ENCODE measurements at places on chromosomes 3 and 15.
A peak's percentile ranks its signal among the peaks of the same experiment; 100 is the strongest.

DNA sequence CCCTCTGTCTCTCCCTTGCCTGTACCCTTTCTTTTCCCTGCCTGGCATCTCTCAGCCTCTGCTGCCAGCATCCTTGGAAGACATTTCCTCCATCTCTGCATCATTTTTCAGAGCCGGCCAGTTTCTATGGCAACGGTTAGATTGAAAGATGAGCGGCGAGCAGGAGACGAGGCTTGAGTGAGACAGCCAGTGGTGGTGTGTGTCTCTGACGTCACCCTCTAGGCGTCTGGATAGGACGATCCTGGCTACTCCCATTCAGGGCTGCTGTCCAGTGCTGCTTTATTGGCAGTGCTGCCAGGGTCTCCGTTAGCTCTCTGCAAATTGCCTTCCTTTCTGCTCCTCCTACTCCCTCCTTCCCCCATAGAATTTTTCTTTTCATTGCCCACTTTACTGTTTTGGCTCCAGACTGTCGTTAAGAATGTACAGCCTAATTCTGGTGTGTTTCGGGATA lies 57.9 kb downstream of the TRAK1 start:
- DNase-seq, result no peak

DNA sequence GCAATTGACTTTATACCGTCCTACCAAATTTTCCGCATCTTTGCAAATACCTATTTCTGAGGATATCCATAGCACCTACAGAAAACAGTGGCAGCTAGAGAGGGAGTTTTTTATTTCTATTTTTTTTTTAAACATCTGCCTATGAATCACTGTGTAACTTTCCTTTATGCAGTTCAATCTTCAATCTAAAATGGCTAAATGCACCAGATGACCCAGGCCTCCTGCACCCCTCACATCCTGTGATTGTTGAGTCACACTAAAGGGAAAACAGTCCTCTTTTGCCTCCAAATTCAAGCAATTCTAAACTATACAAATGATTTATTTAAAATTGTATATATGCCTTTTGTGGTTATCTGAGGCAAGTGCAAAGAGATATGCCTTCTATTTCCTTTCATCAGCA lies 20.1 kb upstream of the BCL6 start:
- DNase-seq, result no peak

GRCh38 chr15:74243431-74243830 lies 7.3 kb downstream of the CCDC33 start:
- no peak for DNase-seq

DNA sequence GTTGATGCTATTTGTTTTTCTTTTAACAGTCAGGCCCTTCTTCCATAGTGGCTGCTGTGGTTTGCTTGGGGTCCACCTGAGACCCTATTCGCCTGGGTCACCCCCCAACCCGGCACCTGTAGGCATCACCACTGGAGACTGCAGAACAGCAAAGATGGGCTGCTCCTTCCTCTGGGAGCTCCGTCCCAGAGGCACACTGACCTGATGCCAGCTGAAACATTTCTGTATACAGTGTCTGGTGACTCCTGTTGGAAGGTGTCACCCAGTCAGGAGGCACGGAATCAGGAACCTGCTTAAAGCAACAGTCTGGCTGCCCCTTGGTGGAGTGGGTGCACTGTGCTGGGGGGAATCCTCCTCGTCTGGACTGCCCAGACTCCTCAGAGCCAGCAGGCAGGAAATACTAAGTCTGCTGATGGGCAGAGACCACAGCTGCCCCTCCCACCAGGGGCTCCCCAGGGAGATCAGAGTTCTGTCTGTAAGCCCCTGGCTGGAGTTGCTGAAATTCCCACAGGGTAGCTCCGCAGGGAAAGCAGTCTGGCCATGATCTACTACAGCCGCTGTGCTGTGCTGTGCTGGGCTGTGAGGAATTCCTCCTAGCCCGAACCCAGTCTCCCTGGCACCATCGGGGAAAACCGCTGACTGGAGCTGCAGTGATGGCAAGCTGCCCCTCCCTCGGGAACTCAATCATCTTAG lies 248.2 kb downstream of the TBC1D5 start:
- DNase-seq, result no peak

DNA sequence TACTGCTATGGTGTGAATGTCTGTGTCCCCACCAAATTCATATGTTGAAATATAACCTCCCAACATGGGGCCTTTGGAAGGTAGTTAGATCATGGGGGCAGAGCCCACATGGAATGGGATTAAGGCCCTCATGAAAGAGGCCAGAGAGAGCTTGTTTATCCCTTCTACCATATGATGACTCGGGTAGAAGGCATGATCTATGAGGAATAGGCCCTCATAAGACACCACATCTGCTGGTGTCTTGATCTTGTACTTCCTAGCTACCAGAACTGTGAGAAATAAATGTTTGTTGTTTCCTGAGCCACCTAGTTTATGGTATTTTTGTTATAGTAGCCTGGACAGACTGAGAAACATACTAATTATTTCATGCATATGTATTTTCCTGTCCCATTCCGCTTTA lies 51.9 kb downstream of the WWTR1 start:
- DNase-seq, result no peak

- DNase-seq, result no peak
These were observed 130.9 kb downstream of the IL1RAP start for GRCh38 chr3:190644766-190645165.

GRCh38 chr15:40328176-40328575 lies 4.7 kb downstream of the INAFM2 start:
- DNase-seq, result no peak

- no peak for DNase-seq
These were observed 217.8 kb downstream of the SHQ1 start for GRCh38 chr3:72630327-72630968.

GRCh38 chr3:71064291-71064955 lies 519.1 kb downstream of the FOXP1 start:
- peak; percentile 67 for DNase-seq

DNA sequence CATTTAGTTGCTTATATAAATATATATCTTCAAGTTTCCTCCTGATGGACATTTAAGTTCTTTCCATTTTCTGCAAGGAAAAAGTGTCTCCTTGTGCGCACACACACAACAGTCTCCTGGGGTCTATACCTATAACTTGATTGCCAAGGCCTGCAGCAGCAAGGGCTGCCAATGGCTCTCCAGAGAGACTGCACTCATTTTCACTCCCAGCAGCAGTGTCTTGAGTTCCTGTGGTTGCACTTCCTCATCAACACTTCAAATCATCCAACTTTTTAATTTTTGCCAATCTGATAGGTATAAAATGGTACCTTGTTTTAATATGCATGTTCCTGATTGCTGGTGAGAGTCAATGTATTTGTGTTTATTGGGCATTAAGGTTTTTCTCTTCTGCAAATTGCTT lies 23.1 kb downstream of the TNFAIP8L3 start:
- no peak for DNase-seq

- no peak for DNase-seq
These were observed 76.1 kb downstream of the TOP2B start for GRCh38 chr3:25588441-25589103.

- DNase-seq, result no peak
These were observed 73.0 kb downstream of the FOXP1 start for GRCh38 chr3:71510510-71510909.

DNA sequence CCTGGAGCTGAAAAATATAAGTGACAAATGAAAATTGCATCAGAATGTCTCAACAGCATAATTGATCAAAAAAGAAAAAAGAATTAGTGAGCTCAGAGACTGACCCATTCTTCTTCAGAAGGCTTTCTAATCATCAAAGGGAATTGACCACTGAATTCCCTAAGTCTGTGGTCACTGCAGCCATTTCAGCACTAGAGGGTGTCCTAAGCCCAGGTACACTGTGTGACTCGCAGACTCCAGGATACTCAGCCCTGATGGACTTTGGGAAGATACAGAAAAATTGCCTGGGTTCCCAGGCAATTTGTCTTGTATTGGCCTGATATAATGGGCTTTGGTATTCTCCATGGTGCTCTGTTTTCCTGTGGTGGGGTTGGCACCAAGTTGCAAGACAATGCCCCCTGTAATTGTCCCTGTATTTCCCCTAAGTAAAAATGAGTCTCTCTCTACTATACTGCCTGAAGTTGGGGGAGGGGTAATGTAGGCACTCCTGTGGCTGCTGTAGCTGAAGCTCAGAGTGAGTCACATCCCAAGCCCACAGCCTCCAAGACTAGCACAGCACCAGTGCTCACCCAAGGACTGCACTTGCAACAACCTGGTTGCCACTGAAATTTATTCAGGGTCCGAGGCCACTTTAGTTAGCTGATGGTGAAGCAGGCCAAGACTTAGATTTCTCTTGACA lies 256.0 kb upstream of the STAC start:
- DNase-seq, result no peak

GRCh38 chr3:4008205-4008604 lies 209.0 kb downstream of the LRRN1 start:
- DNase-seq, result no peak

DNA sequence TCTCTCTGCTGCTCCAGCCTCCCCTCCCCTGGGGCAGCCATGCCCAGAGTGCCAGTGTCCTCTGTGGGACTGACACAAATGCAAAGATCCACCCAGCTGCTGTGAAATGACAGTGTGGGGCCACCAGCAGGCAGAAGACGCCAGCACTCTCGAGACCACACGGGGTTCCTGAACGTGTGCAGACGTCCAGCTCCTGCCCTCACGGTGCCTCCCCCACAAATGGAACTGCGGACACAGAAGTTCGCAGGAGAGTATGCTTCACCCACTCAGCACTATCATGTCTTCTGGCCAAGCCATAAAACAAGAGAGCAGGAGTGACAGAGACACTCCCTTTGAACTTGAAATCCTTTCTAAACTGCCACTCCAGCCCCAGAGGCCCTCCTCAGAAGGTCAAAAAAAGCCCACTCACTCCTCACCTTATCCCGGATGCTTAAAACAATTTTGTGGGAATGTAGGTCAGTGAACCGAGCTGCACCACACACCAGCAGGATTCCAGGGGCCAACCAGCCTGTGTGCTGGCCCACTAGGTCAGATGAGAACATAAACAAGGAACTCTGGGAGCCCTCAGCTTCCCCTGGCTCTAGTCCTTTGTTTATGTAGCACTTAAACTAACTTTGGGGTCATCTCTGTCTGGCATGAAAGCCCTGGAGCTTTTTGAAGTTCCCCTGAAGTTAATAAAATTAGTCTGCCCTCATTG lies 112.6 kb downstream of the DNAJB8 start:
- DNase-seq, result no peak

- DNase-seq, result no peak
These were observed 9.0 kb downstream of the FBN1 start for GRCh38 chr15:48636511-48636910.

DNA sequence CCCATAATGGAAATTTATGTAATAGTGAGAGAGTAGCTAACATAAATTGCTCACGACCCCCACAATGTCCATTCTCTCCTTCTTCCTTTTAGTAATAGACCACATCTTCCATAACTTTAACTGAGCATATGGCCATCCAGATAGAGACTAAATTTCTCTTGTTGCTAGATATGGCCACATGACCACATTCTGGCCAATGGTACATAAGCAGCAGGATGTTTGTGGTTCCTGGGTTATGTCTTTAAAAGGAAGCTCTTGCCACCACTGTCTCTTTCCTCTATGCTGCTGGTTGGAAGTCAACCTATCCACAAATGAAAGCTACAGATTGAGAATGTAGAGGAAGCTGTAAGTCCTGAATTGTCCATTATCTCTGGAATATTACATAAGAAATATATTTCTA lies 59.7 kb upstream of the NPHP3 start:
- no peak for DNase-seq

DNA sequence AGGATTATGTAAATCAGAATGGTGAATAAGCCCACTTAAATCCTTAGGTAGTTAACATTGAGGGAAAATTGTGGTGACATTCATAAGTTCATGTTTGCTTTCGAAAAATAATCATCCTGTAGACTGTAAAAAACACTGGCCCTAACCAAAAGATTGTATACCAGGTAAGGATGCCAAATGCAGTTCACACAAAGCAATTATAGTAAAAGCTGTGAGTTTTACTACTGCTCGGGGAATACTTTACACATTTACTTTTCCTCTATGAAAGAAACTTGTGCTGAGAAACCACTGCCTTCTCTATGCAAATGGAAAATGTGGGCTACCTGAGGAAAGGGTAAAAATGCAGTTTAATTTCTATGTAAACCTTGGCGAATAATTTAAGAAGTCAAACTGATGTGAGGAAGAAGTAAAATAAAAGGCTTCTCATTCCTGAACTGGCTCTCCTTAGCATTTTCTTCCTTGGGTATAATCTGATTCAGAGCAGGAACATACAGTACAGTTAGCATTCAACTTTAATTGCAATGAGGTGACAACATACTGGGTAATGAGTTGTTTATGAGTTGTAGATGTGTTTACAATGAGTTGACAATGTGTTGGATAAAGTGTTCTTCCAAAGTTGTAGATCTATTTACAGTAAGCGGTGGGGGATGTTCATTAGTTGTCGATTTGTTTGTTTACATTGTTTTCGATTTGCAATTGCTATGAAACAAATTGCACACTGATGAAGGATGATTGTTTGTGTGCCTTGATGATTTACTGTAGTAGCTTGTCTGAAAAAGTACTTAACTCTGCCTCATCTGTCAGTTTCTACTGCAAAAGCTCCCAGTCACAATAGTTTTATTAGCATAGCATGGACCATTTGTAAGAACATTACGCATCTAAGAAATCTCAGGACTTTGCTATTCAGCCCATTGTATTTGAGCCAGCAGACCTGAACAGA lies 453.0 kb upstream of the DPH6 start:
- DNase-seq, result no peak

DNA sequence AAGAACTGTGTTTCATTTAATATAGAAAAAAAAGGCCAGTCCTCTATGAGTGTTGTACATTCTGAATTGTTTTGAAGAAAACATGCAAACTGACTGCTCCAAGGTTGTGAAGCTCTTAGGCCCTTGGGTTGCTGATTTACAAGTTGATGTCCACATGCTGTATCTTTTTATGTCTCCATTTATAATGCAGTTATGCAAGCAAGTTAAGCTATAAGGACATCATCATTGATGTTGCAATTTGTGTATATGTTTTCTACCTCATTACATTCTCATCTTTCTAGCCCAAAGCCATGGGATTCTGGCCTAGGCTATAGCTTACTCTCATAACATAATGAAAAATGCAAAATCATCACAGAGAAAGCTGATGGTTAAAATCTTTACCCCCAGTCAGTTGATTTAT lies 245.7 kb upstream of the AGTR1 start:
- no peak for DNase-seq

DNA sequence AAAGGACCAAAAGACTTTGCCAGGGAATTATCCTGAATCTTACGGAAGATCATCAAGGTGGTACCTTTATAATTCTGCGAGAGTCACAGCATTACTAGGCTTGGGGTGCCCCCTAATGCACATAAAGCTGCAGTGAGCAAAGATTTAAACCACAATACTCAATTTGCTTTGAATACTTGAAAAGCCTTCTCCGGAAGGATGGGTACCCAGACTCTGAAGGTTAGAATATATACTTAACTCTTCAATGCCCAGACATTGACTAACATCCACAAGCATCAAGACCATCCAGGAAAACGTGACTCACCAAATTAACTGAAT lies 117.8 kb upstream of the KCNH8 start:
- DNase-seq, result no peak
